Activated CD8-positive, alpha-beta memory T cell treated with anti-CD3 and anti-CD28 coated beads for 24 hours (primary cell): ENCODE measurements at places on chromosomes 4 and X.

DNA sequence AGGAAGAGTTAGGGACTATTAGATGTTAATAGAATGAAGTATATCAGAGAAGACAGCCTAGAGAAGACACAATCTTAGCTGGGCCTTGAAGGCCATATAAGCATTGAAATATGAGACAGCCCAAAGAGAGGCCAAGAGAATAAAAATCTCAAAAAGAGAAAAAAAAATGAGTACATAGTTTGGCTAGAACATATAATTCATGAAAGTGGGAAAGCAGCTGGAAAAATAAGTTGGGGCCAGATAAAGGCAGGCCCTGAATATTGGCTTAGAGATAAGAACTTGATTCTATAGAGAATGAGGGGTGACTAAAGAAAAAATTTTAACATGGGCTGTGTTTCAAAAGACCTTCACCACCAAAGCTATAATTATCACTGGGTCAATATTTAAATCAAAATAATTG is 7.4 kb upstream of the UTP3 start:
- DNase-seq, result no peak

GRCh38 chr4:74018771-74019170 is 19.7 kb downstream of the CXCL3 start:
- no peak for DNase-seq

GRCh38 chrX:31258166-31258565 is 186.3 kb upstream of the FTHL17 start:
- no peak for DNase-seq

- no peak for DNase-seq
These were observed 6.6 kb upstream of the PTPN13 start for GRCh38 chr4:86587381-86588140.

- DNase-seq, result no peak
These were observed 16.3 kb upstream of the RP2 start for GRCh38 chrX:46820391-46821100.

- DNase-seq, result peak; percentile 74
These were observed 159.7 kb downstream of the NSUN7 start for GRCh38 chr4:40909363-40909876.

DNA sequence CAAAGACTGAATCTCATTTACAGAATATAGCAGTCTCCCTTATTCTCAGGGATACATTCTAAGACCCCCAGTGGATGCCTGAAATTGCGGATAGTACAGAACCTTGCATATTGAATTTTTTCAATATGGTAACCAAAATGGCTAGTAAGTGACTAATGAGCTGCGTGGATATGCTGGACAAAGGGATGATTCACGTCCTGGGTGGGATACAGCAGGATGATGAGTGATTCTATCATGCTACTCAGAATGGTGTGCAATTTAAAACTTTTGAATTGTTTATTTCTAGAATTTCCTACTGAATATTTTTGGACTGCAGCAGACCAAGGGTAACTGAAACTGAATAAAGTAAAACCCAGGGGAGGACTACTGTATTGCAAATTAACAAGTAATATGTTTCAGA is 66.7 kb downstream of the STAG2 start:
- no peak for DNase-seq

DNA sequence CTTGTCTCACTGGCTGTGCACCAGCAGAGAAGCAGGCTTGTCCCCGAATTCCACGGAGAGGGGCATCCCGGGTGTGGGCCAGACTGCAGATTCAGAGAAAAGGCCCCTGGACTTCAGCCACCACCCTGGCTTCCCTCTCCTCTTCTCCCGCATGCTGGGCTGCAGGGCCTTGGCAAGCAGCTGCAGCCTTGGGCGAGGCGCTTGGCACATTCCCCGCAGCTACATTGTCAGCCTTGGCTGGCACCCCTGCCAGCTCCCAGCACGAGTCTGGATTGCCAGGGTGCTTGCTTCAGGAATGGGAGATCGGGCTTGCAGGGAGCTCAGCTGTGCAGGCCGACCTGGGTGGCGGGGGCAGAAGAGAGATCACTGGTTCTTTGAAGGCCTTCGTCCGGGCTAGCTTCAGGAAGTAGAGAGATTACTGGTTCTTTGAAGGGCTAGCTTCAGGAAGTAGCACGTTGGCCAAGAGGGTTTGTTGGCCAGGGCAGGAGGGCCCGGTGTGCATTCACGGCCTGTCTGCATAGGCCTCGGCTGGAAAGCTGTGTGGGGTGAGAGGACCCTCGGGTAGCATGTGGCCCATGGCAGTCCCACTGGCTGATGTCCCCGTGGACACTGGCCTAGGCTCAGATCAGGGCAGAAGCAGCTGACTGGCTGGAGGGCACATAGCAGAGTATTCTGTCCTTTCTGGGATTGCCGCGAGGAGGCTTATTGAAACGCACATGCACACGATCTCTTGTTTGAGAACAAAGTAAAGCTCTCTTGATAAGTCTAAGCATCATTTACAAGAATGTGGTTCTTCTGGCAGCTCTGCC is 2.7 kb downstream of the ABCD1 start:
- no peak for DNase-seq

- DNase-seq, result no peak
These were observed 375.8 kb upstream of the CXorf51B start for GRCh38 chrX:146433771-146434170.

- no peak for DNase-seq
These were observed 17.1 kb downstream of the RNF4 start for GRCh38 chr4:2485956-2486355.

DNA sequence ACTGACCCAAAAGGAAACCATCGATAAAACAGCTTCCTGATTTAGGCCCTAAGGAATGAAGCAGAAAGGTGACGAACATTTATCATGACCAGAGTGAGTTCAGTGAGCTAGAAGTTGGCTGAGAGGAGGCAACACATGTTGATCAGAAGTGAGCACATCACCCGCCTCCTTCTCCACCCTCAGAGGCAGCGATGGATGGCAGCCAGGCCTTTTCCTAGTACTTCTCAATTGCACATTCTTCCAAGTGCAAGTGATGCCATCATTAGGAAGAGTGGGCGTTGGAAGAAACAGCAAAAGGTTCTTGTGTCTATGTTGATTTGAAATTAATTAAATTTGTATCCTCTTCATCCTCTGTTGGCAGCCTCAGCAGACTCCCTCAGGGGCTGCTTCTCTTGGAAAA is 51.7 kb downstream of the TMEM154 start:
- no peak for DNase-seq

DNA sequence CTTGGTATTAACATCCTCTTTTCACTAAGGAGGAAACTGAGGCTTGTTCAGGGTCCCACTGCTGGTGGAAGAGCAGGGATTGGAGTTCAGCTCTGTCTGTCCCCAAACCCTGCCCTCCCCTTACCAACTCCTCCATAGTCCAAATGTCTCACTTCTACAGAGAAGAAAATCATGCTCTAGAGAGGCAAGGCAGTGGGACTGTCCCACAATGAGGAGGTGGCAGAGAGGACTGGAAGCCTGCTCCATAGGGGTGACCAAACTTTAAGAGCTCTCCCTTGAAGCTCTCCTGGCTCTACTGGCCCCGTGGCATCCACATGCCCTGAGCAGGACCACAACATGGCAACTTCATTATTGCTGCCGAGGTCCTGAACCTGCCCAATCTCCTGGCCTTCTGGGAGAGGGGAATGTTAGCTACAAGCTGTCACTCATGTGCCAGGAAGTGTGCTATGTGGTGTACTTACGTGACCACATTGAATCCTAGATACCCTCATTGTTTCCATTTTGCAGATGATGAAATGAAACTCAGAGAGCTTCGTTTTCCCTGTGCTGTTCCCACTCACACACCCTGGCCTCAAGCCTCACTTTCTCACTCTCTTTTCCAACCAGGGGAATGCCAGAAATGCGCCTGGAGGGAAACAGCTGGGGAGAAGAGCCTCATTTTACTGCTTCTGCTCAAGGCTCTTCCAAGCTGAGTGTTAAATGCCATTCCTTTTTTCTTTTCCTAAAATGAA is 71.5 kb downstream of the ANAPC4 start:
- no peak for DNase-seq

DNA sequence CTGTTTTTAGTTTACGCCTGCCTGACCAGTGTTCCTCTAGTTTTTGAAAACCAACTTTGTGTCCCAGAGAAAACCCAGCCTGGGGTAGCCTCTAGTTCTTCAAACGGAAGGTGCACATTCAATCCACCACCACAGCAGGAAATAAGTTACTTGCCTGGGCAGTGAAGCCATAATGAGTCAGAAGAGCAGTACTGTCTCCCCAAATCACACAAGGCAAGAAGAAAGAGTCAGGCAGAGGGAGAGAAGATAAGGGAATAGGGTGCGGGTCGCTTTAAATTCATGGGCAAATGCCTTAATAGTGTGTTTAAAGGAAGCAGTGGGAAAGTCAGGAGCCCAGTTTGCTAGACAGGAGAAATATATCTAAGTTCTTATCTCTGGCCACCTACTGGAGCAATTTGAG is 333.8 kb upstream of the GRIA3 start:
- DNase-seq, result no peak

DNA sequence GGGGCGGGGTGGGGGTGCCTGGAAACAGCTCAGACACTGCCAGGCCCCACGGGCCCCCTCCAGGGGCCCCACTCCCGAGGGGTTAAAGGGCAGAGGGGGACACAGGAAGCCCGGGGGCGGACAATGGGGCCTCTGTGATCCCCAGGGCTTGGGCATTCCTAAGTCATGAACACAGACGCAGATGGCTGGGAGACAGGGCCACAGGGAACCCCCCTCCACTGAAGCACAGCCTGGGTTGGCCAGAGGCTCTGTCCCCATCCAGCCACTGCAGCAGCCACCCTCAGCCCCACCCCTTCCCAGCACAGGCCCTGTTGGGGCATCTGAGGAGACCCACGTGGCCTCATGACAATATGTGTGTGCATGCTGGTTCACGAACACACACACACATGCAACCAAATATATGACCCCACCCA is 3.9 kb downstream of the L1CAM start:
- DNase-seq, result no peak

DNA sequence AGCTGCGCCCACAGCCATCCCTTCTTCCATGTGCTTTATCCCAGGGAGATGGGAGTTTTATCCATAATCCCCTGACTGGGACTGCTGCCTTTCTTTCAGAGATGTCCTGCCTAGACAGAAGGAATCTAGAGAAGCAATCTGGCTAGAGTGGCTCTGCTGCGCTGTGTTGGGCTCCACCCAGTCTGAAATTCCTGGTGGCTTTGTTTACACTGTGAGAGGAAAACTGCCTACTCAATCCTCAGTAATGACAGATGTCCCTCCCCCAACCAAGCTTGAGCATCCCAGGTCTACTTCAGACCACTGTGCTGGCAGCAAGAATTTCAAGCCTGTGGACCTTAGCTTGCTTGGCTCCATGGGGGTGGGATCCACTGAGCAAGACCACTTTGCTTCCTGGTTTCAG is 116.9 kb upstream of the AR start:
- no peak for DNase-seq

DNA sequence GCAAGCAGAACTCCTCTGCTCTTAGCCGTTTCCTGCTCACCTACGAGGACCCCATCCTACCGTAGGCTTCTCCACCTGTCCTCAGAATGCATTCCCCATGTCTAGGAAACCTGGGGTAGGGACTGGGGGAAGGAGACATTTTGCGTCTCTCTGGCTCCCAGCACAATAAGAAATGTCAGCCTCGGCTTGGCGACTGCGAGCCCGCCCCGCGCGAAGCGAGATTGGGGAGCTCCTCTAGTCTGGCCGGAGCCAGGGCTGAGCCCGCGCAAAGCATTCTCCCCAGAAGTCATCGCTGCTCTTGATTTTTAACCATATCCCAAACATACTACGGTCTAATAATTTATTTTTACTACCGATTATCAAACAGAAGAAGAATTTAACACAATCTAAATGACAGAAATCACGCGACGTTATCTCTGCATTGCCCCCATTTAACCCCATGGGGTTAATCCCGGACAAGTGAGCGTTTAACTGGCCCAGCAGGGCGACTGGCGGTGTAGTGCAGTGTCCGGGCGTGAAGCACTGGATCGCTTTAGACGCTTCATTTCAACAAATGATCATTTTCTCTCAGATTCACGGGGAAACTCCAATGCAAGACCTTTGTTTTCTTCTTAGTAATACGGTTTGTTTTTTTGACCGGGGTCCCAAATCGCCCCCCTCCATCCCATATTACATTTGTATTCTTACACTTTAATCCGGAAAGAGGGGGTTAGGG is 8.0 kb upstream of the PITX2 start:
- DNase-seq, result no peak

GRCh38 chr4:138393886-138394610 is 151.9 kb upstream of the SLC7A11 start:
- DNase-seq, result no peak

- DNase-seq, result no peak
These were observed 17.8 kb downstream of the DKK2 start for GRCh38 chr4:107018344-107018735.

DNA sequence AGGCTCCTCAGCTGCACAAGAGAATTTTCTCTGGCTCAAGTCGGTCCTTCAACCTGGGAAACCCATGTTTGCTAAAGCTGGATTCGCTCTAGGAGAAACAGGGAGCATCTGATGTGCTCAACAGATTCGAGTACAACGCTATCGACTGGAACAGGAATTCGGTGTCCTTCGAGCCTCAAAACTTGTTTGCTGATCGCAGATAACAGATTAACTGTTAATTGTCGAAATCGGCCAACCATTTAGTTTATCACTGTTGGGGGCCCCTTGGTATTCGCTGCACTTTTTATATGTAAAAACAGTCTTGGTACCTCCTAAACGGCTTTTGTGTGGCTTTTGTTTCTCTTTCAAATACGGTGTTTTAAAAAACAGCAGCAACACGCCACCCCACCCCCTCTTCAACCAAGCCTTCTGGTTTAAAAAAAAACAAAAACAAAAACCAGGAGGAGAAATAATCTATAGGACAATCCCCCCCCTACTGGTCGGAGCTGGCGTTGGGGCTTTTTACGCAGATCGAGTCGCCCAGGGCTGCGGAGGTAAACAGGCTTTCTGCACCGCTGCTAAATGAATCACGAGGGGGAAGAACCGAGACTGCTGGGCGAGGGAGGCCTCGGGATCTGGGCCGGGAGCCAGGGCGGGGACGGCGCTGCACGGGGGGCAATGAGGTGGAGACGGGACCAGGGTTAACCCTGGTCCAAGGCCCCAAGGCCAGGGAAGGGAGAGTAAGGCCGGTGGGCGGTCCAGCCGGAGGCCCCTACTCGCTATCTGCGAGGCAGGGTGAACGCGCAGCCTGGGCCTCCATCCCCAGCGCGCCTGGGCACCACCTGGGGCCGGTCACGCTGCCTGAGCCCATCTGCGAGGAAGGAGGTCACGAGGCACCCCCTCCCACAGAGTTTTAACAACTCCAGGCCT is 71.7 kb upstream of the BCOR start:
- DNase-seq, result peak; percentile 83

- no peak for DNase-seq
These were observed 19.7 kb upstream of the GPR78 start for GRCh38 chr4:8560265-8561047.

- no peak for DNase-seq
These were observed 1082.0 kb downstream of the RAPGEF2 start for GRCh38 chr4:160184884-160185283.

GRCh38 chr4:141356963-141357335 is 136.3 kb downstream of the ZNF330 start:
- DNase-seq, result no peak

DNA sequence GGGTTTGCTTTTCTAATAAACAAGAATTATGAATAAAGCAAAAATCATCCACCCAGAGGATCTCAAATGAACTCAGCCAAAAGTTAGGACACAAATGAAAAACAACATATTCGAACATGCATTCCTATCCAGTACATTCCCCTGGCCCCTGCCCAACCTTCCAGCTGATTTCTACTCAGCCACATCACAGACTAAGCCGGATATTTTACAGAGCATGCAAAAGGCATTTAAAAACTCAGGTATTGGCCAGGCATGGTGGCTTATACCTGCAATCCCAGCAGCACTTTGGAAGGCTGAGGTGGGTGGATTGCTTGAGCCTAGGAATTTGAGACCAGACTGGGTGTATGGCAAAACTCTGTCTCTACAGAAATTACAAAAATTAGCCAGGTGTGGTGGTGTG is 54.6 kb downstream of the RELL1 start:
- no peak for DNase-seq

GRCh38 chr4:4852591-4853362 is 6.7 kb upstream of the MSX1 start:
- no peak for DNase-seq
